ENCODE measurements at places on chromosomes 6 and 20.

DNA sequence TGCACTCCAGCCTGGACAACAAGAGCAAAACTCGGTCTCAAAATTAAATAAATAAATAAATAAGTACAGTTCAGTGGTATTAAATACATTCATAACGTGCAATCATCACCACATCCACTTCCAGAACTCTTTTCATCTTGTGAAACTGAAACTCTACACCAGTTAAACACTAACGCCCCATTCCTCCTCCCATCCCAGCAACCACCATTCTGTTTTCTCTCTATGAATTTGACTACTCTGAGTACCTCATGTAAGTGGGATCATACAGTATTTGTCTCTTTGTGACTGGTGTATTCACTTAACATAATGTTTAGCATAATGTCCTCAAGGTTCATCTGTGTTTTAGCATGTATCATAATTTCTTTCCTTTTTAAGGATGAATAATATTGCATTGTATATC, 29.1 kb upstream of the SCML4 start:
- DNase-seq: no peak

- DNase-seq: peak; percentile 39
Observed at GRCh38 chr6:158649289-158650143, at the start of gene SYTL3. SYTL3 (plus strand) TSS chr6:158650054; CDS start chr6:158663269, 13,215 bp downstream.

DNA sequence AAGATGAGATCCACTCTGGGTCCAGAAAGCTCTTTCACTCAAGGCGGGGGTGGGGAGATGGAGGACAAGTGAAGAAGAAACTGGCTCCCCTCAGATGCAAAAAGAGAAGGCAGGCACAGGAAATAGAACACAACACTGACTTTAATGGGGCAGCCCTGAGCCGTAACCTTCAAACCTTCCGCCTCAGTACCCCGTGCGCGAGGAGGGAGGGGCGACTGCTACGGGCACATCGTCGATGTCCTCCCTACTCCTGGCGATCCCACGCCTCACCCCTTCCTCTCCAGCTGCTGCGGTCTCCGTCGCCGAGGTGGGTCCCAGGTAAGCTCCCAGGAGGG, 3.9 kb downstream of the SPEF1 start:
- DNase-seq: no peak

- no peak for DNase-seq
Observed at GRCh38 chr6:3794092-3794491, 42.6 kb upstream of the PXDC1 start.

GRCh38 chr6:132491303-132491702, 21.6 kb downstream of the STX7 start:
- DNase-seq: no peak

DNA sequence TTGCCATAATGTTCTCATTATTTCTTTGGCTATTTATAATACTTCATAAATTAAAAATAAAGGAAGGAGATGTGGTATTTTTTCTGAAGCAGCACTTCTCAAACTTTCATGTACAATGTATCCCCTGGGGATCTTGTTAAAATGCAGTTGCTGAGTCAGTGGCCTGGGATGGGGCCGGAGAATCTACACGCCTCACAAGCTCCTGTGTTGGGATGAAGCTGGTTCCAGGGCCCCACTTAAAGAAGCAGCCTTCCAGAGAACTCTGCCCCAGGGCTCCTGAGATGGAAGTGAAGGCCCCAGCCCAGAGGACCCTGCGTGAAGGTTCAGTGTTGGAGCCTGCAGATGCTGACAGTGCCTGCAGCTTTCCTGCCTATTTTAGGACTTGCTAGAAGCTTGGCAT, 40.1 kb upstream of the SLC23A2 start:
- no peak for DNase-seq

- no peak for DNase-seq
Observed at GRCh38 chr6:101286146-101286545, 107.4 kb upstream of the GRIK2 start.

DNA sequence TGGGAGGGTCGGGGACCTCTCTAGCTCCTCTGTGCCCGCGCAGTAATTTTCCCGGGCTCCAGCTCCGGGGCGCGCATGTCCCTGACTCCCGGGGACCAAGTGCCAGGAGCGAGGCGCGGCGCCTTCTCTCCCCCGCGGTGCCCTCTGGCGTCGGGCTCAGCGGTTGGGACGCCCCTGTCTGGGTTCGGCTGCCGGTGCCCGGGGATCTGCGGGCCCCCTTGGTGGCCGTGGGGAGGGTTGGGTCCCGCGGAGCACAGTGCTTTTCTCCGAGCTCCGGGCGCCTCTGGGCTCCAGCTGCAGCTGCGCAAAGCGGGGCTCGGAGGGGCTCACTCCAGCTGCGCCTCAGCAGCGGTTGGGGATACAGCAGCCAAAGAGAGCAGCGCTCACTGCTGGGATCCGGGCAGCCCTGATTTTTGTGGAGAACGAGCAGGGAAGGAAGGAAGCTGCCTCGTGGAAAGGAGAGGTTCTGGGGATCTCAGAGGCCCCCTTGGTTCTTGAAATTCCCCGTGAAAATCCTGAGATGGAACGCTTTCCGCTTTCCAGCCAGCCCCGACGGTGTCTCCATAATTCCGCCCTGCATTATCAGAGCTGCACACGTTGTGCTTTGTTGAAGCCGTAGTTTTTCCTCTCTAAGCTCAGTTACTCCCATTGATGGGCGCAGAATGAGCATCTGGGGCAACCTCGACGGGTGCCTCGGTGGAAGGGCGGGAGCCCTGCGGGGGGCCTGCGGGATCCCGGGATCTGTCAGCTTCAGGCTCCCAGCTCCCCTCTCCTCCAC, 861 bp downstream of the PPP1R14C start:
- no peak for DNase-seq

DNA sequence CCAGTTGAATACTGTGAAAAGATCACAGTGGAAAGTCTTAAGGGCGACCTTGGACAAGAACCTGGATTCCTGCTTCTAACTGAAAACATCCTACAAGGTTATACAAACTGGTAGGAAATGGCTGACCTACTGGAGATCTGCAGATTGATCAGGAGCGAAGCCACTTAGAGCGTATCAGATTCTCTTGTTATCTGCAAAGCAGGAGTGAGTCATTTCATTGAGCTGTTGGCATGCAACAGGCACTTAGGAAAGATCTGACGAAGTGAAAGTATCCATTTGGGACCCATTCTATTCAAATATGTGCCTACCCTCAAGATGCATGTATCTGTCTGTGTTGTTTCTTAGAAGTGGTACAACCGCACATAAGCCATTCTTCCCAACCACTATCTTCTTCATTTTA, 131.2 kb upstream of the RIN2 start:
- DNase-seq: no peak

- no peak for DNase-seq
Observed at GRCh38 chr20:33209789-33210188, 7.4 kb upstream of the BPIFA3 start.

GRCh38 chr6:56556751-56557540, 85.7 kb downstream of the DST start:
- DNase-seq: no peak

DNA sequence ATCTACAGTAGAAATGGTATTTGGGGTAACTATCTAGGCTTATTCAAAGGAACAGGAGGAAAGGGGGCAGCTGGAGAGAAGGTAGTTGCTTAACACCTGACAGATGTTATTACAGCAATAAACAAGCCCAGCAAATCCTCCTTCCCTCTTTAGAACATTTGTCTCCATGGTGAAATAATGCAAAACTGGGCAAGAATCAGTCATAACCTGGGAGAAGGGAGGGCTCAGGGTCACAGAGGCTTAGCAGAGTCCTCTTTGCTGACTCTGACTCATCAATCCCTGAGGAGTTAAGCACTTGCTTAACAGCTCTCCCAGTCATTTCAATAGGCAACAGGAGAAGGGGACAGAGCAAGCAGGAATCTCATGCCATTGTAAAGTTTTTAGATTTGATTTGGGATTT, 230.3 kb downstream of the IBTK start:
- DNase-seq: no peak

- no peak for DNase-seq
Observed at GRCh38 chr6:88380083-88380482, 213.9 kb upstream of the CNR1 start.

DNA sequence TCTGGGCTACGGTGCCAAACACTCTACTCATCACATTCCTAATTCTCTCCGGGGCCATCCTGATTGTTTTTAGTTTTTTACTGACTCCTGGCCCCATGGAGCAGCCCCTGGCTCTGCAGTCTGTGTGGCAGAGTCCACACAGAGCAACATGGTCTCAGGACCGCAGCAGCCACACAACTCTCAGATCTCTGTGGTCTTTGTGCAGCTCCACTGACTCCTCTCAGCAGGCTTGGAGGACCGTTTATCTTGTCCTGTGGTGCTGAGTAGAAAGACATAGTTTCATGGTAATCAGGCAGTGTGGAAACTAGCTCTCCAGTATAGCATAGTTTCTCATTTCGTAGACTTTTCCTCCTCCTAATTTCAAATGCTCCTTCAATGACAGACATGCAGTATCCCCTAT, 168.4 kb downstream of the EDN1 start:
- no peak for DNase-seq

DNA sequence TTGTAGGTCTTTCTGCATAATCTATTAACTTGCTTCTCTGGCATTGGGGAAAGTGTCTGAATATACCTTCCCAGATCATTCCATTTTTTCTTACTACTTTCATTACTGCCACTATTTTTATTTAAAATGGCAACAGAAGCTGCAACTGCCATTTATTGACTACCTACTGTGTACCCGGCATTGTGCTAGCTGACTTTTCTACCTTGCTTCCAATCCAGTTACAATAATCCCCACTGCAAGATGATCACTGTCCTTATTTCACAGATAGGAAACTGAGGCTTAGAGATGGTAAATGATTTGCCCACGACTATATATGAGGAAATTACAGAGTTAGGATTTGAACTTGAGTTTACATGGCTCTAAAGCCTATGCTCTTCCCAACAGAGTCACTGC, 129.0 kb downstream of the MAP3K7 start:
- DNase-seq: no peak

GRCh38 chr6:156943166-156943565, 166.0 kb downstream of the ARID1B start:
- no peak for DNase-seq

DNA sequence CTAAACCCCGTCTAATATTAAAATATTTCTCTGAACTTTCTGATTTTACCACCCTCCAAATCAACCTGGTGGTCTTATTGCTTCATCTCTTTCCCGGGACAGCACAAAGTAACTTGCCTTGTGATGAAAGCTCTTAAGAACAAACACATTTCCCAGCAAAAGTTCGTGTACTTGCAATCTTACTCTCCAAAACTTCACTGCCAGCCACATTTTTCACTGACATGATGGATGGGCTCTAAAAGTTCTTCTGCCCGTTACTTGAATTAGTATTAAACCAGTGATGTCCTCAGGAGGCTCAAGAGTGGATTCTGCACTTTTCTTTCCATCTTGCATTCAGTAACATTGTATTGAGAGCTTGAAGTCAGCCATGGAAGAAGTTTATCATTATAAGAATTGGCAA, 731.6 kb upstream of the GJE1 start:
- no peak for DNase-seq

- DNase-seq: no peak
Observed at GRCh38 chr6:167551628-167552257, 226.9 kb downstream of the TTLL2 start.

Data from stimulated activated CD4-positive, alpha-beta T cell treated with anti-CD3 and anti-CD28 coated beads, Interleukin-1b, Interleukin-23, amount 100 ng/mL, for 1 hour (primary cell).